ENCODE measurements at places on chromosomes 7 and 10. TPM values are rescaled to one million over a fixed set of nuclear protein-coding genes. Genes with fewer than 3 reads are reported as not detected.

Gene SHH
- 10.0 TPM for total RNA-seq

DNA sequence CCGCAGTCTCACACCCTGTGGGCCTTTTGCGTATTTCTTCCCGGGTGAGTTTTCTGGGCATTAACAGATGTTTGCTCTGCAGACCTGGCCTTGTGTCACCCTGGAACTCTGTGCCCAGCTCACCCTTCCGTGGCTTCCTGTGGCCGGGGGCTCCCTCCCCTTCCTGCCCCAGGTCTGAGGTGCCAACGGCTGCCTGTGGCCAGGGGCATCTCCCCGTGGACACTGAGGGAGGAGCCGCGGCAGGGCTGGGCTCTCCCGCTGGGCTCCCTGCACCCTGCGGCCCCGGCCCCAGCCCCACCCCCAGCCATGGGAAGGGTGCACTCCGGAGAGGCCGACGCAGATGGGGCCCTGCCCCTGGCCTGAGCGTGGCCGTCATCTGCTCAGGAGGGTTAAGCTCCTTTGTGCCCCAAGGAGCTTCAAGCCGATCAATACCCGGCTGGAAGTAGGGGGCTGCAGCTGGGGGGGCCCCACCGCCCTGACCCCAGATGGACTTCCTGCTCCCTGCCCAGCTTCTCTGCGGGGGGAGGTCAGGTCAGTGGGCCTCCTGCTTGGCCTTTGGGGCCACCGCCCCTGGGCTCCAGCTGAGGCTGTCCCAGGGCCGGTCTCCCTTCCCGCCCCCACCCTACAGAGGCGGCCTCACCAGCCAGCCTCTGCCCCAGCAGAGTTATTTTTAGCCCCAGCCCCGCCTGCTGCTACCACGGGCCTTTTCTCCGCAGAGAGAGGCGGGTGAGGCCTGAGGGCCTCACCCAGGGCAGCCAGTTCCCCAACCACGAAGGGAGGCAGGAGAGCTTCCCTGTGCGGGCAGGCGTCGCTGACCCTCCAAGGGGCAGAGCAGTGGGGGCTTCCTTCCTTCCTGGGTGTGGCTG is 24.2 kb downstream of the PWWP2B start:
- H3K27me3 ChIP-seq, result no peaks in the 10 kb centered on the region
- H3K4me1 ChIP-seq, result no peaks in the 10 kb centered on the region
- no peak overlapping the region for H3K4me3 ChIP-seq
- no peak for DNase-seq
- no peaks in the 10 kb centered on the region for H3K36me3 ChIP-seq

- no peak for DNase-seq
- H3K4me1 ChIP-seq, result no peaks in the 10 kb centered on the region
- H3K27me3 ChIP-seq, result no peaks in the 10 kb centered on the region
- no peaks in the 10 kb centered on the region for H3K36me3 ChIP-seq
- peak within 1 kb of the TSS; percentile 51 for H3K4me3 ChIP-seq
- H3K27ac ChIP-seq, result peak within 1 kb of the TSS; percentile 74
These were observed at the start of gene GIMAP7 for GRCh38 chr7:150514748-150515222. Gene GIMAP7, plus strand, starts transcription at chr7:150514872. Its CDS starts 5,103 bp downstream, at chr7:150519975.

DNA sequence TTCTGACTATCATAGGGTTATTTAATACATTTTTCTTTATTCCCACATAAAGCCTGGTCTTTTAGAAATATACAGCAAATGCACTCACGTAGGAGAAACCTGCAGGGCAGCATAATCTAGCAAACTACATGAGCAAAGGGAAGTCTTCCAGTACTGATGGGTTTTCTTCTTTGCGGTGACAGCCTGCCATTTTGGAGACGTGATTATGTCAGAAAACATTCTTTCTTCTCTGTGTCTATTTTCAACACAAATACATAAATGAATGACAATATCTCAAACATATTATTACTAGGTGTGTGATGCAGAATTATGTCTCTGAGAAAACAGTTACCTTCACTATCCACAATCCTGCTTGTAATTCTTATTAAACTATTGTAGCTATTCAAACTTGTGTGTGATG is 425.0 kb downstream of the GPAM start:
- no peak for DNase-seq
- no peak overlapping the region for H3K4me3 ChIP-seq
- H3K4me1 ChIP-seq, result no peaks in the 10 kb centered on the region
- no peak overlapping the region for H3K27ac ChIP-seq

DNA sequence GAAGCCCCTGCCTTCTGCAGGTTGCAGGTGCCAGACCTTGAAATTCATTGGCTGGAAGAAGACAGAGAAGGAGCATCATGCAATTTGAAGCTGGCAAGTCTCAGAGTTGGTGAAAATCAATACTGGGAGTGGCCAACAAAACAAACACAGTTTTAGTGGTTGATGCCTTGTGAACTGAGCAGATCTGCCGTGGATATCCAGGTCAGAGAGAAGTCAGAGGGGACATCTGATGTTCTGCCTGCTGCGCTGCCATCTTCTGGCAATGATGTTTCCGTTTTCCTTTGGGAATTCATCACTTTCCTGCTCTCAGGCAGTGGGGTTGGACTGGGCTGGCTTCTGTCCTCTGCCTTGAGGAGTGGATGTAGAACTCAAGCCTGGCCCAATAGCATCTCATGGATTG is 132.0 kb downstream of the RPS24 start:
- no peak overlapping the region for H3K4me3 ChIP-seq
- no peaks in the 10 kb centered on the region for H3K27me3 ChIP-seq
- H3K27ac ChIP-seq, result no peak overlapping the region
- H3K36me3 ChIP-seq, result no peaks in the 10 kb centered on the region
- no peaks in the 10 kb centered on the region for H3K4me1 ChIP-seq
- DNase-seq, result no peak

- no peak overlapping the region for H3K4me3 ChIP-seq
- no peak overlapping the region for H3K27ac ChIP-seq
- no peaks in the 10 kb centered on the region for H3K27me3 ChIP-seq
- no peaks in the 10 kb centered on the region for H3K4me1 ChIP-seq
- no peak for DNase-seq
These were observed 37.0 kb upstream of the CCSER2 start for GRCh38 chr10:84291384-84291783.

Data from liver (tissue), 10 donors.